HTR-8/SVneo (cell line): ENCODE measurements at places on chromosomes 7 and 10.
A peak's percentile ranks its signal among the peaks of the same experiment; 100 is the strongest.

- DNase-seq, result no peak
These were observed 43.3 kb upstream of the CCDC71L start for GRCh38 chr7:106704000-106704840.

DNA sequence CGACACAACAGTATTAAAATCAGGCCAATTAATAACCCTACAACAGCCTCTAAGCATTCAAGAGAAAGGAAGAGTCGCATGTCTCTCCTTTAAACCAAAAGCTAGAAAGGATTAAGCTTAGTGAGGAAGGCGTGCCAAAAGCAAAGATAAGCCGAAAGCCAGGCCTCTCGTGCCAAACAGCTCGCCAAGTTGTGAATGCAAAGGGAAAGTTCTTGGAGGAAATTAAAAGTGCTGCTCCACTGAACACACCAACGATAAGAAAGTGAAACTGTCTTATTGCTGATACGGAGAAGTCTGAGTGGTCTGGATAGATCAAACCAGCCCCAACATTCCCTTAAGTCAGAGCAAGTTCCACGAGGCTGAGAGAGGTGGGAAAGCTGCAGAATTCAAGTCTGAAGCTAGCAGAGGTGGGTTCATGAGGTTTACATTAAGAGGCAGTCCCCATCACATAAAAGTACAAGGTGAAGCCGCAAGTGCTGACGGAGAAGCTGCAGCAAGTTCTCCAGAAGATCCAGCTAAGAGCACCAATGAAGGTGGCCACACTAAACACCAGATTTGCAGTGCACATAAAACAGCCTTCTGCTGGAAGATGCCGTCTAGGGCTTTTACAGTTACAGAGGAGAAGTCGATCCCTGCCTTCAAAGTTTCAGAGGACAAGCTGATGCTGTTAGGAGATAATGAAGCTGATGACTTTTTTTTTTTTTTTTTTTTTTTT lies 194.8 kb downstream of the MAD1L1 start:
- DNase-seq, result no peak

- peak; percentile 29 for DNase-seq
These were observed 60.7 kb downstream of the TMEM209 start for GRCh38 chr7:130144312-130145171.

GRCh38 chr7:38102507-38102906 lies 75.5 kb upstream of the STARD3NL start:
- no peak for DNase-seq

DNA sequence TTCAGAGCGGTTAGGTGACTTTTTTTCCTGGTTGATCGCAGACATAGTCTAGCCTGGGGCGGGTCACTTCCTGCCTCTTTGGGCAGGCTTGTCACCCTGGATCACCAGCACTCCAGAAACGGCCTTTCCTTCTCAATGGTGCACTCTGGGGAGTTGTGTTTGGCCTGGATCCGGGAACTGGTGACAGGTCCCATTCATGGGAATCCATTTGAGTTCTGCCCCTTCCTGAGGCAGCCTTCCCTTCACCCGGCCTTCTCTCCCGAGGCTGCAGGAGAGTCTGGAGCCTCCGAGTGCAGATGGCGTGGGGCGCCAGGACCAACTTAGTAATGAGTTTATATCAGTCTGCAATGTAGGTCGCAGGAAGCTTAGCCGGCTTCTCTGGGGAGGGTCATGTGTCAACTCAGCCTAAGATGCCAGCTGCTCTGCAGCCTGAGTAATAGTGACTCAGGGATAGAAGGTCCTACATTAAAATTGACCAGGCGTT lies 54.2 kb downstream of the TACR2 start:
- DNase-seq, result no peak

GRCh38 chr7:105826143-105826542 lies 50.3 kb downstream of the ATXN7L1 start:
- DNase-seq, result no peak
